ENCODE measurements at places on chromosomes 5 and 9.

DNA sequence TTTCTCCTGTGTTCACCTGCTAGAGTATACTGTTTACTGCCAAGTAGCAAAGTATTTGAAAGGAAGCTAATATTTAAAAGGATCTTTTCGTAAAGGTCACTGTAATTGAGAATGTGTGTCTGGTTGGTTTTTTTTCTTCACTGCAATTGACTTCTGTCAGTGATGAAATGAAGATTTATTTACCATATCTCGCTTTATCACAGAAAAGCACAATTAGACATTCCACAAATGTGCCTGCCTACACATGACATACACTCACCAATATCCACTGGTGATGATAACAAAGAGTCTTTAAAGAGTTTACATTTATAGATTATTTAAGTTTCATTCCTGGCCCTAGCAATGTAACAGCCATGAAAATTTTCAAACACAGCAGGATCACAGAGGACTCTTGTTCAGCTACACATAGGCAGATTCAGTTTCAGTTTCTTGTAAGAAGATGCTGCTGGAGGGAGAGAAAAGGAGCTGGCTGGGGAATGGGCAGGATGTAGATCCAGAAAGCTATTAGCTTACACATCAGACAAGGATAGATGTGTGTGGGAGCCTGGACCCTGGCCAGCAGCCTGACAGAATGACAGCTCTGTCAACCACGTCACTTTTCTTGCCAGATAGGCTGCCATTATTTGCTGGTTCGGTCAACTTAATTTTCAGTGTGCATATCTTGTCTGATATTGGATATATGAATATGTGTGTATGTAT, 104.0 kb downstream of the GDNF start:
- DNase-seq = no peak

- DNase-seq = no peak
Observed at GRCh38 chr5:172605466-172605865, 35.6 kb upstream of the NEURL1B start.

GRCh38 chr9:128819716-128820664, 1.7 kb downstream of the ENDOG start:
- DNase-seq = no peak

DNA sequence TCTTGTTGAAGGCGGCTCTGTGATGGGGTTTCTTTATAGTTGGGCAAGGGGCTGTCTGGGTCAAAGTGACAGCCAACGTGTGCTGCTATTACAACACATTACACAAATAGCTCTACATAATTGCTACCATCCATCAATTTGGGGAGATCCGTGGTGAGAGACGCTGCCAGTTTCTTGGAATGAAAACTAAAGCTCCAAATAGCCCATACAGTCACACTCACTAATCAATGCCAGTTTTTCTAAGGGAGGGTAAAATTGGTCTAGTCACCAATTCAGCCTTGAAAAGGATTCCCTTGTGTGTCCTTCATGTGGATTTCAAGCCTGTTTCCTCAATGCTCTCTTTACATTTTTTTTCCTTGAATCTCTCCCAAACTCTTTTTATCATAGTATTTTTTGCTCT, 343.3 kb upstream of the KLF4 start:
- DNase-seq = no peak

DNA sequence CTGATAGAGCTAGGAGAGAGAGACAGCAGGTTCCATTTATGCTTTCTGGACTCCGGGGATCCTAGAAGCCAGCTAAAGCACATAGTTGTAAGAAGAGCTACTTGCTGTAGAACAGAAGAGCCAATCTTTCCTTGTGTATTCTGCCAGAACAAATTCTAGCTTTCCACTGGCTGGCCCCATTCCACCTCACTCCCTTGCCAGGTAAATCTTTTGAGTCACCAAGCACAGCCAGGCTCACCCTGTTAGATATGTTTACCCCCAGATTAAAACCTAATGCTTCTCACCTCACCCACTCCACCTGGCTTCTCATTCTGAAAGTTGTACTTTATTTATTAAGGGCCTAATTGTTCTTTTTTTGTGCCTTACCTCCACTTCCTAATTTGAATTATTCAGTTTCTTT, 48.9 kb upstream of the CHD1 start:
- DNase-seq = no peak

- DNase-seq = no peak
Observed at GRCh38 chr9:75235632-75236031, 147.3 kb downstream of the OSTF1 start.

GRCh38 chr9:99167119-99167518, 54.6 kb downstream of the ALG2 start:
- no peak for DNase-seq

GRCh38 chr5:74262544-74263207, 377.9 kb downstream of the ENC1 start:
- DNase-seq = no peak

GRCh38 chr5:32726086-32726557, 15.0 kb downstream of the NPR3 start:
- no peak for DNase-seq

- no peak for DNase-seq
Observed at GRCh38 chr9:2663461-2664173, 42.0 kb downstream of the VLDLR start.

GRCh38 chr5:107359033-107359915, 311.5 kb downstream of the EFNA5 start:
- no peak for DNase-seq
